ENCODE measurements at places on chromosomes 1 and 21. TPM values are rescaled to one million over a fixed set of nuclear protein-coding genes. Genes with fewer than 3 reads are reported as not detected.

Gene PTPN14
- 43.2 TPM for total RNA-seq

Gene PPIAL4G
- total RNA-seq, result 0.12 TPM

Gene CCDC185
- not detected for total RNA-seq

Gene UTS2
- 0.82 TPM for total RNA-seq

- DNase-seq, result no peak
- H3K27me3 ChIP-seq, result no peaks in the 10 kb centered on the region
- peaks cover 11% of the 10 kb centered on the region for H3K36me3 ChIP-seq
- H3K27ac ChIP-seq, result peak overlapping the region; percentile 81
- peaks cover 4% of the 10 kb centered on the region for H3K4me1 ChIP-seq
These were observed 805 bp downstream of the ZNHIT6 start for GRCh38 chr1:85707267-85707989.

- DNase-seq, result peak; percentile 2
- H3K36me3 ChIP-seq, result no peaks in the 10 kb centered on the region
- no peaks in the 10 kb centered on the region for H3K4me1 ChIP-seq
- no peak overlapping the region for H3K27ac ChIP-seq
- no peak overlapping the region for H3K4me3 ChIP-seq
These were observed 337.6 kb downstream of the AGBL4 start for GRCh38 chr1:49686107-49686506.

DNA sequence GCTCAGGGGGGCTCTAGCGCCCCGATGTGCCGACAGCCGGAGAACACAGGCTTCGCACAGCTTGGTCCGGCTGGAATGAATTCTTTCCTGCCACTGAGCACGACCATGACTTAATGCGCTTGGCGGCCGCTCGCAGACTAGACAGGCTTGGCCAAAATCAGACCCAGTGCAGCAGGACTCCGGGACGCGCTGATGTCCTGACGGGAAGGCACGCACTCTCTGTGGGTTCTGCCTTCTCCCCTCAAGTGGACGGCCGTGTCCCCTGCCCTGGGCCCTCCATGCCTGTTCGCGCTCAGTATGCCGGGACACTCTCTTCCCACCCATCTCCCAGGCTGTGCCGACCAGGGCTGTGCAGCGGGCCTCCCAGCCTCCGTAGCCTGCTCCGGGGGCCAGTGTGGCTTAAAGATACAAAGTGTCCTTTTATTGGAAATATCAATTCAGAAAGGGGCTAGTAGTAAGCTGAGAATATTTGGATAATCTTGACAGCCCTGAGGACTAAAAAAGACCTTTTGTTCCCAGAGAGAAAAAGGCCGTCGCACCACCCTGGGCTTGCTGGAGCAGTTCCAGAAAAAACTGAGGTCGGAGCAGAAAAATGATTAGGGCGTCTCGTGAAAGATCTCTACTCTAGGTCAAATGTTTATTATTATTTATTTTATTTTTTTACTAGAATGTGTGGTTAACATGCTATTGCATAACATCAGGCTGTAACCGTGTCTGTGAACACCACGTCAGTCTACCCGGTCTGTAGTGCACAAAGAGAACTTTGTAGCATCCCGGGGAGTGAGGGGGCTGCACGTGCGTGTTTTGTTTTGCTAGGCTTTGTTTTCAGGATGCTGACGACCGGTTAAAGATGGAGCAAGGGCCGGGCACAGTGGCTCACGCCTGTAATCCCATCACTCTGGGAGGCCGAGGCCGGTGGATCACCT is 88.1 kb upstream of the ARHGEF16 start:
- H3K4me1 ChIP-seq, result peaks cover 9% of the 10 kb centered on the region
- H3K27ac ChIP-seq, result peak overlapping the region; percentile 26
- no peak overlapping the region for H3K4me3 ChIP-seq
- H3K27me3 ChIP-seq, result peaks cover 27% of the 10 kb centered on the region

- no peak overlapping the region for H3K27ac ChIP-seq
- no peaks in the 10 kb centered on the region for H3K36me3 ChIP-seq
- no peak overlapping the region for H3K4me3 ChIP-seq
- no peak for DNase-seq
These were observed 73.2 kb downstream of the DAB1 start for GRCh38 chr1:57350610-57351009.

- no peaks in the 10 kb centered on the region for H3K36me3 ChIP-seq
- no peaks in the 10 kb centered on the region for H3K27me3 ChIP-seq
- no peak overlapping the region for H3K27ac ChIP-seq
- H3K4me1 ChIP-seq, result no peaks in the 10 kb centered on the region
- no peak overlapping the region for H3K4me3 ChIP-seq
These were observed 21.7 kb downstream of the KCNK2 start for GRCh38 chr1:215104283-215104682.

DNA sequence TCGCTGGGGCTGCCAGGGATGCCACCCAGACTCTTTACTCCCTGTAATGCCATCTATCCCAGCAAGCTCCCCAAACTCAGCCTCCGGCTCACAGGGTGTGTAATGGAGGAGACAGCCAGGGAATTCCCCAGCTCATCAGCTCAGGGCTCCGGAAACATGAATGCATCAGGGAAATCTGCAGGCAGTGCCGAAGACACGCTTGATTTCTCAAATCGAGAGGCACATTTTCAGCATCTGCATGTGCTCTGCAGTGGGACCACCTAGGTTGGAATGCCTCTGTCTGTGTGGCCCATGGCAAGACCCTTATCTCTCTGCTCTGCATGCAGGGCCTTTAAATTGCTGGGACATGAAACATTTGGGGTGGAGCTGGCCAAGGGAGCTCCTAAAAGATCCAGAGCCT is 170.1 kb downstream of the TRABD2B start:
- H3K4me1 ChIP-seq, result peaks cover 5% of the 10 kb centered on the region
- H3K4me3 ChIP-seq, result no peak overlapping the region
- no peaks in the 10 kb centered on the region for H3K36me3 ChIP-seq

GRCh38 chr1:100536031-100536430 is 1.9 kb upstream of the GPR88 start:
- no peaks in the 10 kb centered on the region for H3K36me3 ChIP-seq
- DNase-seq, result no peak
- peaks cover 13% of the 10 kb centered on the region for H3K4me1 ChIP-seq
- peaks cover 11% of the 10 kb centered on the region for H3K27me3 ChIP-seq

- no peak for DNase-seq
- H3K27ac ChIP-seq, result no peak overlapping the region
- peaks cover 8% of the 10 kb centered on the region for H3K36me3 ChIP-seq
- no peaks in the 10 kb centered on the region for H3K27me3 ChIP-seq
These were observed 602 bp upstream of the UFC1 start for GRCh38 chr1:161153176-161153575.

GRCh38 chr1:63274371-63274770 is 48.0 kb upstream of the FOXD3 start:
- no peak for DNase-seq
- H3K4me1 ChIP-seq, result no peaks in the 10 kb centered on the region
- no peak overlapping the region for H3K27ac ChIP-seq
- H3K36me3 ChIP-seq, result no peaks in the 10 kb centered on the region
- H3K27me3 ChIP-seq, result no peaks in the 10 kb centered on the region
- no peak overlapping the region for H3K4me3 ChIP-seq

DNA sequence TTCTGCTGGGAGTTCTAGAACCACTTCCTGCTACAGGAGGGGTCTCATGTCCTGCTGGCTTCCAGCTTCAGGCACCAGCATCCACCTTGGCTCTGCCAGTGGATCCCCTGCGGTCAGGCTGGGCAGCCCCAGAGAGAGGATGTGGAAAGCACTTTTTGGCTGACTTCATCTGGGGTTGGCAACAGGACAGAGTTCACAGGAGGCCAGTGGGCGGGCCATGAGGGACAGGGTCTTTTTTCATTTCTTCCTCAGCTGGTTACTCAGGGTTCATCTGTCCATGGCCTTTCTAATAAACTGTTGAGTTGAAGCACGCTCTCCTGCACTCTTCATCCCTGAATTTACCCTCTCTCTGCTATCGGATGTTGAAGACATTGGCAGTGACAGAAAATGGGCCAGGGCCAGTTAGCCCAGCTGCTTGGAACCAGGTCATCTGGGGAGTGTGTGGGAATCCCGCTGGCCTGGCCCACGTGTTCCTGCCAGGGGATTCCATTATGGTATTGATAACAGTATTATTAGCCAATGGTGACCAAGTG is 45.2 kb downstream of the RPS6KA1 start:
- no peaks in the 10 kb centered on the region for H3K27me3 ChIP-seq
- no peak overlapping the region for H3K4me3 ChIP-seq
- DNase-seq, result peak; percentile 33
- no peaks in the 10 kb centered on the region for H3K4me1 ChIP-seq
- no peaks in the 10 kb centered on the region for H3K36me3 ChIP-seq

DNA sequence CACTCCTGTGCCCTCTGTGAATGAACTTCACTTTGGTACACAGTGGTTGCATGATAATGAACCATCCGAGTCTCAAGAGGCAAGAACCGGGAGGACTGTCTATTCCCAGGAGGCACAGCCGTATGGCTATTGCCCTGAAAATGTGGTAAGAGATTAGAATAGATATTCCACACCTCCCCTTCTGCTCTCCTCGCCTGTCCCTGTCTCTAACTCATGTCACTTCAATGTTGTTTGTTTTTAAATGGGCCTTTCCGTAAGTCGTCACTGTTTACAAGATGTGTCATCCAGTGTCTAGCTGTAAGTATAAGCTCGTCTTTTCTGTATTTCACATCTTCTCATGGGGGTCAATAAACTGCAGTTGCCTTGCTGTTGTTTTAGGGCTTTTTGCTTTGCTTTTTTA is 122.2 kb downstream of the PATJ start:
- DNase-seq, result no peak
- no peak overlapping the region for H3K27ac ChIP-seq
- H3K36me3 ChIP-seq, result no peaks in the 10 kb centered on the region
- H3K27me3 ChIP-seq, result no peaks in the 10 kb centered on the region
- H3K4me3 ChIP-seq, result no peak overlapping the region

DNA sequence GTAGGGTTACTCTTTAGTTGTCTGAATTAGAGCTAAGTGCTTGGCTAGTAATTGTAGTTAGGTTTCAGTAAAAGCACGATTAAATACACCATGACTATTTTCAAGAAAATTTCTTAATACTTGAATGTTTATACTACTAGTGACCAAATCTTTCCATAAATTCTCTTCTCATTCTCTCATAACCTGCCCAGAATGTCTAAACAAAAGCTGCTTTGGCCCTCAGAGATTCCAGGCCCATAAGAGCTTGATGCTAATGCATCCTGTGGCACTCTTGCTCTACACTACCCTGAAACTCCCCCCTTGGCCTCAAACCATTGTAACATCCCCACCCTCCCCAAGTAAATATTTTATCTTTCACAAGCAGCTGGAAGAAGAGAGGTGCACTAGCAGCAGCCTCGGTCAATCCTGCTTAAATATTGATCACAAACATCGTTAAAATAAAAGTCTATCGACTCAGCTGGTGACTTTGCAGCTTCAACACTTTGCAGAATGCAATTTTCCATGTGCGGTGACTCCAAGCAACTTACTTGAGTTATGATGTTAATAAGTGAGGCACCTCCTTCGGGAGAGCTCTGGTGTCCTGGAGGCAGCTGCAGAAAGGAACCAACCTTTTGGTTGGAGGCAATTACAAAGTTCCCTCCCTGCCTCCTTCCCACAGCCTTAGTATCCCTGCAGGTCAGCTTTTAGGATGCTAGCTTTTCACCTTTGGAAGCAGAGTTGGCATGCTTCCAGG is 315.6 kb upstream of the PLXNA2 start:
- no peaks in the 10 kb centered on the region for H3K27me3 ChIP-seq
- DNase-seq, result no peak
- no peak overlapping the region for H3K4me3 ChIP-seq
- H3K4me1 ChIP-seq, result no peaks in the 10 kb centered on the region
- H3K27ac ChIP-seq, result no peak overlapping the region

GRCh38 chr21:39251326-39251725 is 62.1 kb downstream of the BRWD1 start:
- H3K4me1 ChIP-seq, result peaks cover 3% of the 10 kb centered on the region
- H3K27me3 ChIP-seq, result no peaks in the 10 kb centered on the region
- peak; percentile 75 for DNase-seq

DNA sequence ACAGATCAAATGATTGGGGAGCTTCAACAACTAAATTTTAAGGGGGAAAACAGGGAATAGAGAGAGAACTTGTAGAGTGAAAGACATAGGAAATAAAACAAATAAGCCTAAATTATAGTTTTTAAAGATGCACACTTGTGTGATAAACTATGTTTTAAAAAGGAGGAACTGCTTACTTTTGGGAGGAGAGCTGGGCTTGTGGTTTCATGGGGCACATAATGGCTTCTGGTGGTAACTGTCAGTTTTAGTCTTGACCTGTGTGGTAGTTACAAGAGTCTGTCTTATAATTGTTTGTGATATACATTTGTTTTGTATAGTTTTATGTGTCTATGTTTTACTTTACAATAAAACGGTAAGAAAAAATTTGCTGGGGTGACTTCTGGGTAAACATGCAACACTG is 165.3 kb downstream of the COL24A1 start:
- H3K36me3 ChIP-seq, result no peaks in the 10 kb centered on the region
- no peak for DNase-seq
- no peak overlapping the region for H3K4me3 ChIP-seq
